ENCODE measurements at places on chromosomes 6 and 20.
A peak's percentile ranks its signal among the peaks of the same experiment; 100 is the strongest.

GRCh38 chr20:31716818-31717477 lies 5.7 kb downstream of the BCL2L1 start:
- no peak for DNase-seq

- DNase-seq: peak; percentile 97
Measured at GRCh38 chr6:106520711-106521401, 108.4 kb downstream of the RTN4IP1 start.

DNA sequence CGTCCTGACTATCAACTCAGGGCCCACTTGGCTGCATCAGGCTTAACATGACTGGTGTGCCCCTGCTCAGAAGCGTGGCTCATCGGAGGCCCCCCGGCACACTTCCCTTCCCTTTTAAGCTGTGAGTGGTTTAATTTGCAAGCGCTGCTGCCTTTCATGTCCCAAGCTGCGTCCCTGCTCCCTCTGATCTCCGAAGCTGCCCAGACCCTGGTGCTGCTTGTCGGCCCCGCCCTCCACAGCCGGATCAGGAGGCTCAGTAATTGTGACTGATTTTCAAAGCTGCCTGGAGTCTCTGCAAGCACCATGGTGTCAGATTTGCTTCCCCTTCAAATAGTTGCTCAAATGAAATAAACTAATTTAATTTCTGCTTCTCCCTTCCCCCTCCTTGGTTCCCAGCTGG lies 71.1 kb downstream of the CDH22 start:
- no peak for DNase-seq

- DNase-seq: no peak
Measured at GRCh38 chr6:117619178-117619577, 16.9 kb upstream of the GOPC start.

GRCh38 chr6:109896341-109896740 lies 81.8 kb upstream of the GPR6 start:
- no peak for DNase-seq

DNA sequence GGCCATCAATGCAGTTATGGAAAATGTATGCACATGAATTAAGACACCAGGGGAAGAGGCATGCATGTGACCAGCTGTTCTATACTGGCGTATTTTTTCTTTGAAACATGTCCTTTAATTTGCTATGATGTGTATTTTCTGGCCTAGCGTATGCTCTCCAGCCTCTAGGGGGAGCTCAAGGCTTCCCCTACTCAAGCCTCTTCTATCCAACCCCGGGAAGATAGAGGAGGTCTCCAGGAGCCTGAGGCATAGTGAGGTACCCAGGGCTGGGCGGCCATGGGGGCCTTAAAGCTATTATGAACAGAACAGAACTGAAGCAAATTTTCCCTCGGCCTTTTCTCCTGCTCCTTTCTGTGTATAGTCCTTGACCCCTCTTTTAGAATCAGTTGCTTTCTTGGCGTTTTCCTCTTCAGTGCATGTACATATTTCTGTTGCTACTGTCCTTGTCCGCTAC lies 528.9 kb downstream of the MAFB start:
- DNase-seq: peak; percentile 79

GRCh38 chr6:108157234-108157980 lies 8.4 kb upstream of the NR2E1 start:
- no peak for DNase-seq

DNA sequence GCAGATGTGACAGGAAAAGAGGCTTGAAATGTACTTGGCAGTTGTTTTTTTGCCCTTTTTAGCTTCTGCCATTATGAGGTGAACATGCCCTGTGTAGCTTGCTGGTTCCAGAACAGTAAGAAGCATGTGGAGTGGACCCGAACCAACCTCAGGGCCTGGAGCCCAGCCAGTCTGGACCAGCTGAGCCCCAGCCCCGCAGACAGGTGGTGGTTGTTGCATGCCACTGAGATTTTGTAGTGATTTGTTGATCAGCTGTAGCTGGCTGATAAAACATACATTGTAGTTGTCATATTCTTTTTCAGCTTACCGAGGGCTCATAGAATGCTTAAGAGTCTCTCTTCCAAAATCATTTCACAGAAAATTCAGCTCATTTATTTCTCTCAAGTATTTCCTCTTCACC lies 182.2 kb downstream of the FARS2 start:
- no peak for DNase-seq

GRCh38 chr6:25311331-25311840 lies 32.2 kb downstream of the CARMIL1 start:
- DNase-seq: no peak

GRCh38 chr6:106829451-106829850 lies 145.1 kb downstream of the CD24 start:
- DNase-seq: no peak

DNA sequence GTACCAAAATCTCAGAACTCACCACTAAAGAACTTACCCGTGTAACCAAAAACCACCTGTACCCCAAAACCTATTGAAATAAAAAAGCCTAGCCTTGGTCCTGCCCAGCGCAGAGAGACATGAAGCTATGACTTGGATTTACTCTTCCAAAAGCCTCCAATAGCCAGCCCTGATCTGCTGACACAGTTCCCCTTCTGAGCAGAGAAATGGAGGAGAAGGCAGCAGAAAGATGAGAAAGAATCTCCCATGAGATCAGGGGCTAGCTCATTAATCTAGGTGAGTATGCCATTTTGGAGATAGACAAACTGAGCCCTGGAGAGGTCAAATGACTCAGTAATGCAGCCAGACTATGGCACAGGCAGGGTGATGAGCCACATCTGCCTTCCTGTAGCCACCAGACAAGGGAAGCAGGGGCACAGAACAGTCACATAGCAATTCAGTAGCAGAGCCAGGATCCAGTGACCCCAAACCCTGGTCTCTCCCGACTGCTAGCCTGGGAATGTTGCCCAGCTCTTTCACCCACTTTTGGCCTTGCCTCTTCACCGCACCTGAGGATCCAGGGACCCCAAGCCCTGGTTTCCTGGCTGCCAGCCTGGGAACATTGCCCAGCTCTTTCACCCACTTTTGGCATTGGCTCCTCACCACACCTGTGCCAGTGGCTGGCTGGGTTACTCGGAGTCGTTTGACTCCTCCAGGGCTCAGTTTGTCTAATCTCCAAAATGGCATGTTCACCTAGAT lies 7.2 kb upstream of the SDCBP2 start:
- no peak for DNase-seq

DNA sequence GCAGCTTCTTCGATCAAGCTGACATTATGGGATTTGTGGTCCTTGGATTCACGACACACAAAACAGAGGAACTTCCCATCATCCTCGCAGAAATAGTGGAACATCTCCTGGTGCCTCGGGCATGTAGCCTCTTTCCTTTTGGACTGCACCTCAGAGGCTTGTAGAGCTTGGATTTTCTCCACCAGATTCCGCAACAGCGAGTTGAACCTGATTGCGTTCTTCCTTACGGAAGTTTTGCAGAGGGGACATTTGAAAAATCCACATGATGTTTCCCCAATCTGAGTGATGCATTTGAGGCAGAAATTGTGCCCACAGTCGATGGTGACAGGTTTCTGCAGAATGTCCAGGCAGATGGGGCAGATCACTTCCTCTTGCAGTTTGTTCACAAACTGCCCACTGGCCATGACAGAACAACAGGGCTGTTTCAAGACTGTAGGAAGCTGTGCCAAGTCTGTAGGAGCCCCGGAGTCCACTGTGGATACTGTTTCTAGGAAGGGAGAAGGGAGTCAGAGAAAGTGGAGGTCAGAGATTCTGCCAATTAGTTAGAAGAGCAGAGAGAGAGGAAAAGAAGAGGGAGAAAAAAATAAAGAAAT lies 392 bp downstream of the TRIM31 start:
- DNase-seq: no peak

- peak; percentile 10 for DNase-seq
Measured at GRCh38 chr6:23302514-23302913, 733.1 kb downstream of the HDGFL1 start.

DNA sequence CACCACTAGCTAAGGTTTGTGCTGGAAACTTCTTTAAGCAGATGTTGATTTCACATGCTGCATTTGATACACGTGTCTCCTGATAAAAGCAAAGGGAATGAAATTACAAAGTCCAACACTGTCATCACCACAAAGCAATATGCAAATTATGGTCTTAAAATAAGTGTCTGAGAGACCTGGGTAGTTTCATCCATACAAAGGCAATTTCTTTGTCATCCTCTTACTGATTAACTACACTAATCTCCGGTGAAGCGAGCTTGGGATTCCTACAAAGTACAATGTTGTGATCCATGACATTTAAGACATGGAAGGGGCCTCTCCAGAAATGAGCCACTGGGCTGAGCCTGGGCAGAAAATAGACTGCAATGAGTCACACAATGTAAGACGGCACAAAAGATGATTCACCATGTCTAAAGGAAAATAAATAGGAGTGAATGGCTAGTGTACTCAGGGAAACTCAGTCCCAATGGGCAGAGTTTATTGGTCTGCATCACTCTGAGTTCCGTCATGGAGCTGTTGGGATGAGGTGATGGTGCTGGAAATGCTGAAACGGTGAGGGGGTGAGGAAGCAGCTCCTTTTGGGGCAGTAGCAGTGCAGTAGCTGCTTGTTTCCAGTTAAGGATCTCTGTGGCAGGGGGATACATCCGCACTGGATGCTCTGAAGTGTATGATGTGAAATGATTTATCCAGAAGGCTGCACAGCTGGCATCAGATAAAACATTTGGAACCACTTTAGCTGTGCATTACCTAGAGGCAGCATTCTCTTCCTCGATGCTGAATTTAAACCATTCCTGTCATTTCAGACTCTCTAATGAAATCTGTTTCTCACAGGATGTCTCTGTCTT lies 103.3 kb downstream of the IBTK start:
- no peak for DNase-seq

GRCh38 chr6:37024656-37025337 lies 19.3 kb downstream of the FGD2 start:
- peak; percentile 65 for DNase-seq

DNA sequence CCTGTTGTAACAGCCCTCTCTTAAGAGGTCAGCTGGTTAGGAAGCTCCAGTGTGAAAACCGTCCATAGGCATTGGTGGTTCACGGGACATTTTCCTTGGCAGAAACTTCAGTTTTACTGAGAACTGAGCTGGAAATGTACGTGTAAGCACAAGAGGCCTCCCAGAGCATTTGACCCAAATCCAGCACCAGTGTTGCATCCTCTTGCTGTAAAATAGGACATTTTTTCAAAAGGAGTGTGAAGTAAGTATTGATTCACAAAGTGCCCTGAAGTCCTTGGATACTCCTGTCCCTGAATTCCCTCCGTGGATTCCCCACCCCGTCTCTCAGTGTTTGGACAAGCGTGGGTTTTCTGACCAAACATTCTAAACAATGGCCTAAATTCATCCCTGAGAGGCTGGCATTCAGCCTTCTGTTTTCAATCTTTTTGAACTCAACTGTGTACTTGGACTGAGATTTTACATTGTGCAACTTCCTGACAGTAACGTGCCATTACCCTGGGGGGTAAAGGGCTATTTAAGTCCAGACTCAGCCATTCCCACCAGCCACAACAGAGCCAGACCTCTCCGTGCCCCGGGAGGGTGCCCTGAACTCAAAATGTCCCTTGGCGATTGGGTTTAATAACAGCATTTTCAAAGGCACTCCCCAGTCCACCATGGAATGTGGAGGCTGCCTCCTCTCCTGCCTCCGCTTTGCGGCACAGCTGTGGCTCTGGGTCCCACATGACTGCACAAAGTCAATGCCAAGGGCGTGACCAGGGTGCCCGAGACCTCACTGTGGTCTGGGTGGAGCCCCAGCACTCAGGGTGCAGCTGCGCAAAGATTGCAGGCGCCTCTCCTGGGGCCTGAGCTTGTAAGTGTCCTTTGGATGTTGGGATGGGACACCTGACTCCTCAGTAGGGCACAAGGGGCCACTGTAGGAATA lies 92.7 kb upstream of the AFDN start:
- no peak for DNase-seq

GRCh38 chr6:159170999-159171712 lies 2.0 kb downstream of the FNDC1 start:
- DNase-seq: no peak

- DNase-seq: peak; percentile 21
Measured at GRCh38 chr6:156662025-156662445, 115.1 kb upstream of the ARID1B start.

DNA sequence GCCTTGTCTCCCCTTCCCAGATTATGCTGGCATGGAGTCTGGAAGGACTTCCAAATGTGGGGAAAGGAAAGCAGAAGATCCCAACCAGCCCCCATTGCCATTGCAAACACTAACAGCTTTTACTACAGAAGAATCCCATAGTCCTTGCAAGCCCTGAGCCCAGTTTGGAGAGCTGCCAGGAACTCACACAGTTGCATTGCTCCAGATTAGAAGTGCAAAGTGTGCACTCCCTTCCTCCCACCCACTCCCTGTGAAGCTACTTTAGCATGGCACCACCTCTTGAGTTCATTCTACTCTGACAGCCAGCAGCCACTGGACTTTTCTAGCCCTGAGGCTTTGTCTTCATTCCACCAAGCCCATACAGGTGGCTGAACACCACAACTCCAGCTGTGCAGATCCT lies 67.6 kb downstream of the SLC22A2 start:
- no peak for DNase-seq

GRCh38 chr20:55417836-55418235 lies 587.5 kb downstream of the CBLN4 start:
- DNase-seq: no peak

DNA sequence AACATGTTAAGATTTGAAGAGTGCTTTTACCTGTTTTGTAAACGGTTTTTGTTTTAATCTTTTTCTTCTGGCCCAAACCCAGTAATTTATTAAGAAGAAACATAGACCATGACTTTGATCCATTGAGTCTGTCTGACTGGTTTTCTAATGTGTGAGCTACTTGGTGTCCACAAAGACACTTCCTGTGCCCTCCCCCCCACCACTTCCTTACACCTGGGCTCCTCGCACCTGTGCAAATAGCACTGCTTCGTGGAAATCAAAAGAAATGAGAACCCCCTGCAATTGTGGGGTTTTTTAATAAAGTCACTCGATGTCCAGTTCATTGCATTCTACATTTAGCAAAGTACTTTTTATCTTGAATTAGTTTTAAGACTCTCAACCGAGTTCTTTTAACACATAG lies 65.5 kb downstream of the SMOC2 start:
- DNase-seq: no peak

DNA sequence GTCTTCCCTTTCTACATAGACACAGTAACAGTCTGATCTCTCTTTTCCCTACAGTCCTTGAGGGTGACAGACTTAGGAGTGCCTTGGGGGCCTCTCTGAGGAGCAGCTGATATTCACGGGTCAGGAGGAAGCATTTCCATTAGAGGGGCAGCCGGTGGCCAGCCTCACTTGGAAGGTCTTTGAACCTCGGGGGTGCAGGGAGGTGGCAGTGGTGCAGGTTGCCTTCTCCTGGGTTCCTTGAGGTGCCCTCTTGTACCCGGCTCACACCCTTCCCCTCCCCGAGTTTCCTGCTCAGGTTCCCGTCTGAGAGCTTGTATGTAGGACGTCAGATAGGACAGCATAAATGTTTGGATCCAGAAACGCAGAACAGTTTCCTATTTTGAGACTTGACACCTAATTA lies 2.5 kb downstream of the RTEL1 start:
- no peak for DNase-seq

DNA sequence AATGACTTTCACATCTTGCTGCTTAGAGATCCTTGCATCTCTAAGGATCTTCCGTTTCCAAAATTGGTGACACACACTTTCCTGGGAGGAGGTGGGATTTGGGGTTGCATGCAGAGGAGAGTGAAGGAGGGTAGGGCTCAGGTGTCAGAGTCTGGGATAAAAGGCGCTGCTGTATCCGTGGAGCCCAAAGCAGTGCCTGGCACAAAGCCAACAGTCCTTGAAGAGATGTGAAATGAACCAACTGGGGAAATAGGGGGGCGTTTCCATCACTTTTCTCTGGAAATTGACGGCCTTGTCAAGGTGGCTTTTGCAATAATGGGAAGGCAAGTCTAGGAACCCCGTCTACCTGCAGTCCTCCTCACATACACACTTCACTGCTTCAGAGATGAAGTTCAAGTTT lies 59.5 kb upstream of the NELFCD start:
- DNase-seq: no peak
